ENCODE measurements at places on chromosomes 12 and 14.

DNA sequence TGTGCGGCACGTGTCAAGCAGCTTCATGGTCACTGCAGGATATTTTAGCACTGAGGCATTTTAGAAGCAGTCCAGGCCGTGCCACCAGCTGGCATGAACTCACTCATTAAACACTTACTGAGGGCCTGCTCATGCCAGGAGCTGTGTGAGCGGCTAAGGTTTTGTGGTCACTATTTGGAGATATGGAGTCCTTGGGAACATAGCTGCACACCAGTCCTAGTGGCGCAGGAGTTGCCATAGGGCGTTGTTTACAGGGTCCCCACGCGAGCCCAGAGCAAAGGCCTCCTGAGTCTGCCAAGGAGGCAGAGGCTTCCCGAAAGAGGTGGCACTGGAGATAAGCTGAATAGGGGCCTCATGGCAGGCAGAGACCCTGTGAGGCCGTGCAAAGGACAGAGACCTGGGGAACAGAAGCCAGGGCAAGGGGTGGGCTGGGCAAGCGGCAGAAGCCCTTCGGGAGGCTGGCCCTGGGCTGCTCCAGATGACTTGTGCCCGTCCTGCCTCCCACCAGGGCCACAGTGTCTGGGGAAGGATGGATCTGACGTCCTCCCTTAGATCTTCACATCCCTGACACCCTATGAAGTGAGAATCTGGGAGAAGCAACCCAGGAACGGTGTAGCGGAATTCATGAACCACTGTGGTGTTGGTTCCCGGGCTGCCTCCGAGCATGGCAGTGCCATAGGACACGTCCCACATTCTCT lies 38.9 kb downstream of the SFSWAP start:
- no peak for DNase-seq

- peak; percentile 35 for DNase-seq
These were observed 58.2 kb upstream of the BEGAIN start for GRCh38 chr14:100645196-100645981.

GRCh38 chr14:75661499-75661814 lies 411 bp downstream of the TTLL5 start:
- no peak for DNase-seq

DNA sequence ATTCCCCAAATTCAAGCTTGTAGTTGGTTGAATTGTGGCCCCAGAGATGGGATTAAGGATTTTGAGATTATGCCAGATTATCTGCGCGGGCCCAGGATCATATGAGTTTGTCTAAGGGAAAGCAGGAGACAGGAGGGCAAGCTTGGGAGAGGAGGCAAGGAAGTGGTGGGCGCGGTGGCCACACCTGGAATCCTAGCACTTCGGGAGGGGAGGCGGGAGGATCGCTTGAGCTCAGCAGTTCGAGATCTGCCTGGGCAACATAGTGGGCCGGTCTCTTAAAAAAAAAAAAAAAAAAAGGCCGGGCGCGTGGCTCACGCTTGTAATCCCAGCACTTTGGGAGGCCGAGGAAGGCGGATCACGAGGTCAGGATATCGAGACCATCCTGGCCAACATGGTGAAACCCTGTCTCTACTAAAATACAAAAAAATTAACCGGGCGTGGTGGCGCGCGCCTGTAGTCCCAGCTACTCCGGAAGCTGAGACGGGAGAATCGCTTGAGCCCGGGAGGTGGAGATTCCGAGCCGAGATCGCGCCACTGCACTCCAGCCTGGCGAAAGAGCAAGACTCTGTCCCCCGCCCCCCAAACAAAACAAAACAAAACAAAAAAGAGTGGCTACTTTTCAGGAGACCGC lies 881 bp upstream of the PUS1 start:
- no peak for DNase-seq
